ENCODE measurements at places on chromosomes 3 and 15.

DNA sequence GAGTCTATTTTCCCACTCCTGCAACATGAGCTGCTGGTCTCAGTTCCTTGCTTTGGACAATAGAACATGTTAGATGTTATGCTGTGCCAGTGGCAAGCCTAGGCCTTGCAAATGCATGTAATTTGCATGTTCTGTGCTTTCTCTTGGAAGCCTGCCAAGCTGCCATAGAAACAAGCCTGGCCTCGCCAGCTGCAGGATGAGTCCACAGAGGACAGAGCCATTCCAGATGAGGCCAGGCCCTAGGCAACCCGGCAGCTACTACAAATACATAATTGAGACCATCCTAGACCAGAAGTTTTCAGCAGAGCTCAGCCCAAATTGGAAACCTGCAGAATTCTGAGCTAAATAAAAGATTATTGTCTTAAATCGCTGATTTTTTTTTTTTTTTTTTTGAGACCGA lies 39.6 kb downstream of the TRIM69 start:
- no peak for DNase-seq

- no peak for DNase-seq
These were observed 895 bp downstream of the GATA2 start for GRCh38 chr3:128491941-128492670.

DNA sequence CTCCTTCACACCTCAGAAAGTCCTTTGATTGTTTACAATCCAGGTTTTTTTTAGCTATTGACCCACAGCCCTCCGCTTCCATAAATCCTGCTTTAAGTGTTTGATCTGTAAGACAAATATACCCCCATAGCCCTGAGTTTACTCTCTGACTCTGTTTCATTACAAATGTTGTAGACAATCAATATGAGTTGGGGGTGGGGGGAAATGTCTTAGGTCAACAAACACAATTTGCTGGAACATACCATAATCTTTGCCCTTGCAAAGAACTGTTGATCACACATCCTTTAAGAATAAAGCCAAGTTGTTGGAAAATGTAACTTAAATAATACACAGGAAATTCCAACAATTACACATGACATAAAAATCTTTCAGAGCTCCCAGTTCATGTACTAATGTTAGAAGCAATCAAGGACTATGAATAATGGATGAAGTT lies 301.8 kb upstream of the SEMA6D start:
- no peak for DNase-seq

- no peak for DNase-seq
These were observed 122.1 kb downstream of the CNTN6 start for GRCh38 chr3:1214933-1215332.

DNA sequence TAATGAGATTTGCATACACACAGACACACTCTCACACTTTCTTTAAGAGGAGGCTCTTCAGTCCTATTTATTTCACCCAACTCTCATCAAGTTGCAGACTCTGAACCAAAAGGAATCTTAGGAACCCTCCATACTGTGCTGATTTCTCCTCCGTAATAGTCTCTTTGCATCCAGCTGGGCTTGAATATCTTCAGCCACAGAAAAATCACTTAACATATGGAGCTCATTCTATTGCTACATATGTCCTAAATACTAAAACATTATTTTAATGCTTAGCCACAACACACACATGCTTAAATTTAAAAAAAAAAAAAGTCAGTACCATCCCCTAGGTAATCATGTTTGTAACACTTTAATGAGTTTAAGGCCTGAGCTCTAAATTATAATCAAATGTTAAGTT lies 287.5 kb upstream of the CNTN6 start:
- DNase-seq: no peak

- no peak for DNase-seq
These were observed 71.1 kb downstream of the SUMF1 start for GRCh38 chr3:4396006-4396405.

GRCh38 chr15:78766041-78766440 lies 45.2 kb downstream of the ADAMTS7 start:
- no peak for DNase-seq

DNA sequence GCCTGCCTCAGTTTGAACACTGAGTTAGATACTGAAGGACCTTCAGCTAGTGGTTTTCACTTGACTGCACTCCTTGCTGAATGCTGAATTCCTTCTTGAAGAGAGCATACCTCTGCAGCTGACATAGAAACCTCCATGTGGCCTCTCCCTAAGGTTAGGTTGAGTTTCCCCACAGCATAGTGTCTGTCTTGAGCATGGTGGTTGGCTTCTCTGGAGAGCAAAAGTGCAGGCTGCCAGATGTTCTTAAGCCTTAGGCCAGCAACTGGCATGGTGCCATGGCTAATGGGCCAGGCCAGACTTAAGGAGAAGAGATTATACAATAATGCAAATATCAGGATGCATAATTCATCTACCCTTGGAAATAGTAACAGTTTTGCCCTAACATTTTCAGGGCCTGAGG lies 545.6 kb upstream of the ZNF385D start:
- no peak for DNase-seq

- DNase-seq: no peak
These were observed 225.2 kb upstream of the PRICKLE2 start for GRCh38 chr3:64450396-64450956.

DNA sequence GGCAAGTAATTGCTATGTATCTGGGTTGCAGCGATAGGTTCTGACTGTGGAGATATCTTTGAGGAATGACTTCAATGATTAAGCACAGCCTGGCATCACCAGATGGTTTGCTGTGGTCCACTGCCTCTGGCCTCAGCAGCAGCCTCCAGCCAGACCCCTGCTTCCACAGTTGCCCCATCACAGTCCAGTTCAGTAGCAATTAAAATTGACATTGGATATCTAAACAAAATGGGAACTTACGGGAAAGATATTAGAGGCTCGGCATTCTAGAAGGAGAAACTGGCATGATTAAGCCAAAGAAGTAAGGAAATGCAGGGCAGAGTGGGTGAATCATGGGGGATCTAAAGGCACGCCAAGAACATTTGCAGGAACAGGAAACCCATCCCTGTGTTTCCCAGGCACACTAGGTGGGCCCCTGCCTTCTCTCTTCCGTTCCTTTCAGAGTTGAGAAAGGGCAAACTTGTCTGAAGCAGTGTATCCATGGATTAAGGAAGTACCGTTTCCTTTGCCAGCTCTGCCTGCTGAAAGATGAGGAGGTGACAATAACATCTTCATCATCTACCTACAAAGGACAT lies 36.3 kb upstream of the SH3BP5 start:
- no peak for DNase-seq

GRCh38 chr3:101854608-101855304 lies 5.4 kb downstream of the NFKBIZ start:
- DNase-seq: no peak

- no peak for DNase-seq
These were observed 23.9 kb downstream of the NIT2 start for GRCh38 chr3:100358413-100358812.

- DNase-seq: no peak
These were observed 456.7 kb upstream of the THBS1 start for GRCh38 chr15:39124155-39124552.

DNA sequence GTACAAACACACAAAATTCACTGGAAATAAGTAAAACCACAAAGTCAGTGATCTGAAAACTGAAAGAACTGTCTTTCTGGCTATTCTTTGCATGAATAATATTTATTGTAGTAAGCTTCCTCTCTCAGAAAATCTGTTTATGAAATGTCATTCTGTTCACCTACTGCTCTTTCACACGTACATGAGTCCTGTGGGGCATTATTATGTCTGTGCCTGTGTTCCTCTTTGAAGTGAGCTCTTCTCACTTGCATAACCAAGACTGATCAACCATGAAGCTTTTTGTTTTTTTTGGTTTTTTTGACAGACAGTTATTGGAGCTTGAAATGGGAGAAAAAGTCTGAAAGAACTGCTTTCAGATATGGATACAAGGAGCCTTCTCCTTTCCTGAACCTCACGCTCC lies 195.8 kb downstream of the PLCH1 start:
- DNase-seq: no peak
